H9 (cell line): ENCODE measurements at places on chromosomes 2 and 18. TPM values are rescaled to one million over a fixed set of nuclear protein-coding genes. Genes with fewer than 3 reads are reported as not detected.

The B4GALT6 gene
- total RNA-seq = 34.0 and 34.1 TPM in 2 replicates

The C2orf80 gene
- total RNA-seq = not detected in 2 replicates

The PLA2R1 gene
- total RNA-seq = 0.70 and 0.83 TPM in 2 replicates

The UGT1A7 gene
- total RNA-seq = not detected in 2 replicates

The POTEJ gene
- total RNA-seq = not detected in 2 replicates

The RPRM gene
- total RNA-seq = 38.4 and 41.3 TPM in 2 replicates

The POTEI gene
- total RNA-seq = 0.99 and 1.2 TPM in 2 replicates
